Activated CD8-positive, alpha-beta T cell treated with anti-CD3 and anti-CD28 coated beads, Interleukin-2, amount 10 ng/mL, durations not matched to agents 7 days and 5 days (primary cell): ENCODE measurements at places on chromosomes 3 and 15. TPM values are rescaled to one million over a fixed set of nuclear protein-coding genes. Genes with fewer than 3 reads are reported as not detected.

GRCh38 chr3:193899001-193899400 lies 236.9 kb upstream of the HES1 start:
- no peaks in the 10 kb centered on the region for H3K4me1 ChIP-seq
- H3K36me3 ChIP-seq, result no peaks in the 10 kb centered on the region
- H3K27ac ChIP-seq, result no peak overlapping the region
- no peak overlapping the region for H3K4me3 ChIP-seq

GRCh38 chr3:38738630-38739395 lies 77.2 kb downstream of the SCN10A start:
- H3K27ac ChIP-seq, result no peak overlapping the region
- DNase-seq, result peak; percentile 47
- no peak overlapping the region for H3K4me3 ChIP-seq
- H3K27me3 ChIP-seq, result peaks cover 16% of the 10 kb centered on the region

DNA sequence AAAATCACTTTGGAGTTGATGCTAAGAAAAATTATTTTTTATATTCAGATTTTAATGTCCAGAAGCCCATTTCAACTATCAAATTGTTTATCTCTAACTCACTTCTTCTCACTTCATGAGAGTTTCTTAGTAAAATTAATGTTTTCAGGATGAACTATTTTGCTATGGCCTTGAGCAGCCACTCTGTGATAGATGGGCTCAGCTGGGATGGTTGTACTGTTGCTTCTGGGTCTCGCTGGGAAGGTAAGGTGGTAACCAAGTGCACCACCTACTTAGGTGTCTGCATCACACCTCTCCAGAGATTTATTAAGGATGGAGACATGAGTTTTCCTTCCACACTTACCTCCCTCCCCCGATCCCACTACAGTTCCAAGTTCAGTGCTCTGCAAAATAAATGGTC lies 110.3 kb upstream of the ATP2B2 start:
- DNase-seq, result no peak
- no peak overlapping the region for H3K4me3 ChIP-seq
- H3K27ac ChIP-seq, result no peak overlapping the region
- no peaks in the 10 kb centered on the region for H3K36me3 ChIP-seq
- peaks cover 7% of the 10 kb centered on the region for H3K27me3 ChIP-seq

Gene AP4E1
- 15.9 TPM for total RNA-seq

- no peaks in the 10 kb centered on the region for H3K4me1 ChIP-seq
- H3K36me3 ChIP-seq, result no peaks in the 10 kb centered on the region
- H3K27me3 ChIP-seq, result no peaks in the 10 kb centered on the region
- DNase-seq, result no peak
Measured at GRCh38 chr3:182455011-182455410, 338.3 kb upstream of the ATP11B start.

- H3K4me3 ChIP-seq, result no peak overlapping the region
- peaks cover 6% of the 10 kb centered on the region for H3K36me3 ChIP-seq
- H3K27ac ChIP-seq, result no peak overlapping the region
- H3K4me1 ChIP-seq, result peaks cover 25% of the 10 kb centered on the region
- DNase-seq, result no peak
Measured at GRCh38 chr3:188280627-188281026, 126.7 kb downstream of the LPP start.

- no peaks in the 10 kb centered on the region for H3K36me3 ChIP-seq
- H3K4me1 ChIP-seq, result no peaks in the 10 kb centered on the region
- no peaks in the 10 kb centered on the region for H3K27me3 ChIP-seq
- DNase-seq, result no peak
- H3K27ac ChIP-seq, result no peak overlapping the region
Measured at GRCh38 chr15:26157081-26157480, 294.0 kb upstream of the ATP10A start.

DNA sequence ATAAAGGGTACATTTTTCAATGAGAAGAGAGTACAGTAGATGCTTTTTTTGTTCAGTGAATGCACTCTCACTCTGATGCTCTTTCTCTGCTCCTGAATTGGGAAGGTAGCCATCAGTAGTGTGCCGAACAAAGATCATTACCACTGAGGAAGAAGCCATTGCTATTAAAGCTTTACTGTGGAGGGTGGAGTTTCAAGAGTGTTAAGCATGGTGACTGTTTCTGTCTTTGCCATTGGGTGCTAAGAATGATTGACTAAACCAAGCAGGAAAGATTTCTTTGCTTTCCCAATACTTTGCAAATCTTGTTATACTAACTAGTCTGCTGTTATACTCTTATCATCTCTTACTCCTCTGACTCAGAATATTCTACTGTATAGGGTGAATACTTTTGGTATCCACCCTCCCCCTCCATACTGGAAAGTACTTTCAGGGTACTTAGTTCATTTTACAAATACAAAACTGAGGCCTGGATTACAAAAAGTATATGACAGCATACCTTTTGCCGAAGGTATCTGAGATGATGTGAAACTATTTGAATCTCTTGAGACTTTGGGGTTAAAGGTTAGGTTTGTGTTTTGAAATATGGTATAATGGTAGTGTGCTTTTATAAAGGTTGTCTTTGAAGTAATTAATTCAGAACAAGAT lies 1.7 kb downstream of the RAB11A start:
- peak overlapping the region; percentile 94 for H3K27ac ChIP-seq
- no peak for DNase-seq
- peaks cover 28% of the 10 kb centered on the region for H3K4me1 ChIP-seq
- H3K36me3 ChIP-seq, result peaks cover 18% of the 10 kb centered on the region
- H3K4me3 ChIP-seq, result peak overlapping the region; percentile 99
- peaks cover 4% of the 10 kb centered on the region for H3K27me3 ChIP-seq

- H3K4me1 ChIP-seq, result no peaks in the 10 kb centered on the region
- H3K36me3 ChIP-seq, result no peaks in the 10 kb centered on the region
- no peak overlapping the region for H3K27ac ChIP-seq
- no peaks in the 10 kb centered on the region for H3K27me3 ChIP-seq
- no peak overlapping the region for H3K4me3 ChIP-seq
Measured at GRCh38 chr3:24657870-24658510, 163.3 kb upstream of the THRB start.

DNA sequence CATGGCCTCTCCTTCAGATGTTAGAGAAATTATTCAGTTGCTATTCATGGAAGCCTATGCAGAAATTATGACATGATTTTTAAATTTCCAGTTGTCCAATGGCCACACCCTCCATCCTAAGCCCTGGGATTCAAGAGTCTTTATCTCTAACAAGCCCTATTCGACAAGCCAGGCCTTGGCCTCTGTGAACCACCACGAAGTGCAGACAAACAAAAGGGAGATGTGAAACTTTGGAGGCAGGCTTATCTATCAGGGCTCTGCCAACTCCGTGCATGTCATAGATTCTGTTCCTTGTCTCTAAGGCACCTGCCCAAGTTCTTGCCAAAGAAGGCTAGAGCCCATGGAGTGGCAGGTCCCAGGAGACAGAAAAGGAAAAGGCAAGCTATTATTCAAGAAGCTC lies 212.4 kb upstream of the ADAMTS9 start:
- no peaks in the 10 kb centered on the region for H3K27me3 ChIP-seq
- no peak for DNase-seq
- H3K4me3 ChIP-seq, result no peak overlapping the region
- no peak overlapping the region for H3K27ac ChIP-seq

Gene UBA7
- total RNA-seq, result 187 TPM

- no peaks in the 10 kb centered on the region for H3K36me3 ChIP-seq
- DNase-seq, result no peak
- no peak overlapping the region for H3K4me3 ChIP-seq
- no peak overlapping the region for H3K27ac ChIP-seq
- no peaks in the 10 kb centered on the region for H3K27me3 ChIP-seq
Measured at GRCh38 chr3:166444336-166444735, 607.1 kb upstream of the BCHE start.

DNA sequence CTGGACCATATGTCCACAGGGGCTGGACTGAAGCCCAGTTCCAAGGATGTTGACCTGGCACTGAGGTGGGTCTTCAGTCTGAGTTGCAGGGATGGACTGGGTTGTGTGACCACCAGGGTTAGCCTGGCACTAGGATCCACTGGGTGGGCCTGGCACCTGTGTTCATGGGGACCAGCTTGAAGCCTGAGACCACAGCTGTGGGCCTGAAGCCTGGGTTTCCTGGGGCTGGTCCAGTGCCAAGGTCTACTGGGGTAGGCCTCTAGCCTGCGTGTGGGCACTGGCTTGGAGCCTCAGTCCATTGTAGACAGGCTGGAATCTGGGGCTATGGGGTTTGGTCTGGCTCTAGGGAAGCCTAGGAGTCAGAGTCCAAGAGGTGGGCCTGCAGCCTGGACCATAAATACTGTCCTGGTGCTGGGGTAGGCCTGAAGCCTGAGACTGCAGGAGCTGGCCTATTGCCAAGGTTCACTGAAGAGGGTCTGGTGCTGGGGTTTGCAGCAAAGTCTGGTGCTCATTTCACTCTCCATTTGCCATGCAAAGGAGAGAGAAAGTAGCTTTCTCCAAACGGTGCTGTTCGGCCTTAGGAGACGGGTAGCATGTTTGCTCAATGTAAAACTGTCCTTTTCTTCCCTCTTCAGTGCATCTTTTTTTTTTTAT lies 51.2 kb upstream of the TBC1D5 start:
- H3K4me3 ChIP-seq, result no peak overlapping the region
- peaks cover 10% of the 10 kb centered on the region for H3K27me3 ChIP-seq
- H3K4me1 ChIP-seq, result no peaks in the 10 kb centered on the region
- H3K27ac ChIP-seq, result no peak overlapping the region

DNA sequence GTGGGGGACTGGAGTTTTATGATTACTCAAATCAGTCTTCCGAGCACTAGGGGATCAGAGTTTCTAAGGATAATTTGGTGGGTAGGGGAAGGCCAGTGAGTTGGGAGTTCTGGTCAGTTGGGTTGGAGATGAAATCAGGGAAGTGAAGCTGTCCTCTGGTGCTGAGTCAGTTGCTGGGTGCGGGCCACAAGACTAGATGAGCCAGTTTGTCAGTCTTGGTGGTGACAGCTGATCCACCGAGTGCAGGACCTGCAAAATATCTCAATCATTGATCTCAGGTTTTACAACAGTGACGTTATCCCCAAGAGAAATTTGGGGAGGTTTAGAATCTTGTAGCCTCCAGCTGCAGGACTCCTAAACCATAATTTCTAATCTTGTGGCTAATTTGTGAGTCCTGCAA lies 249.4 kb downstream of the FAM43A start:
- no peak overlapping the region for H3K27ac ChIP-seq
- no peak for DNase-seq
- H3K4me3 ChIP-seq, result no peak overlapping the region
- no peaks in the 10 kb centered on the region for H3K27me3 ChIP-seq

Gene GOLGA8J
- 0.34 TPM for total RNA-seq
